ENCODE measurements at places on chromosomes 7 and 10.

DNA sequence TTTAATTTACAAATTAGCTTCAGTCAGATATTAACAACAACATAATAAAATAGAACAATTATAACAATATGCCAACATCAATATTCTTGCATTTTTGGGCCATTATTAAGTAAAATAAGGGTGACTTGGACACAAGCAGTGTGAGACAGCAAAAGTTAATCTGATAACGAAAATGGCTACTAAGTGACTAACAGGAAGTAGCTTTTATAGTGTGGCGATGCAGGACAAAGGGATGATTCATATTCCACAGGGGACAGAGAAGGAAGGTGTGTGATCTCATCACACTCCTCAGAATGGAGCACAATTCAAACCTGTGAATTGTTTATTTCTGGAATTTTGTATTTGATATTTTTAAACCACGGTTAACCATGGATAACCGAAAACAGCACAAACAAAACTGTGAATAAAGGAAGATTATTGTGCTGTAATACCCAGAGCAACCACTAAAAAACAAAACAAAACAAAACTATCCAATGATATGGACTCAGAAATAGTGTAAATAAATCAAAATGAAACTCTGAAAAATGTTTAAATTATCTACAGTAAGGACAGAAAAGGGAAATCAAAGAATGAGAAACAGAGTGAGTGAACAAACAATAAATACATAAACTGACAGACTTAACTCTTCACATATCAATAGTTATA, 66.9 kb upstream of the TFEC start:
- no peak for DNase-seq

DNA sequence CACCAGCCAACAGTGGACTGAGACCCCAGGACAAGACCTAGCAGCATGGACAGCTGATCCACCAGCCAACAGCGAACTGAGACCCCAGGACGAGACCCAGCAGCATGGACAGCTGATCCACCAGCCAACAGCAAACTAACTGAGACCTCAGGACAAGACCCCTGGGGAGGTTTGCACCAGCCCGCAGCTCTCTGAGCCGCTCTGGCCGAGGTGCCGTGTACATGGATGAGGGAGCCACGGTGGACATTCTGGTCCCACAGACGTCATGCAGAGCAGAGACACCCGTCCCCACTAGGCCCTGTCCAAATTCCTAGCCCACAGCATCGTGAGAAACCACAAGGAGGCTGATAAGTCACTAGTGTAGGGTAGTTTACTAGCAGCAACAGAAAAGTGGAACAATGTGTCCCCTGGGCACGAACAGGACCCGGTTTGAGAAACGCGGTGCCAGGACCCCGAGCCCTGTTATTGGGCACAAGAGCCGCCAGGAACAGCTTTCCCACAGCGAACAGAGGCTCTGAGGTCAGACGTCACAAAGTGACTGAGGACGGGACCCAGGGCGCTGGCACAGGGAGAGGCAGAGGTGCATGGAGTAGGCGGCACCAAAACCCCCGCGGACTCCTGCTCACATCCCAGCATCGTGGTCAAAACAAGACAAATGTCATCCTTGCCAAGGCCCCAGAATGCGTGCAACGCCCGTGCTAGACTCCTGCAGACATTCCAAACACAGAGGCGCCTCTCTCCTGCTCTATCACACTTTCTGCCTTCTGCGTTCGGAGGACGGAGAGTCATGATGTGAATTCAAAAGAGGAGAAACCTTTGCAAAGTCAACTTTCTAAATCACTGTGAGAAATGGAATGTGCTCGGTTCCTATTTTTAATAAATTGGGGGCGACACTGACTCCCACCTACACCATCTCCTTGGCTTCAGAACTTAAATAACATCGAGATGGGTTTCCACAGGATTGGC, 8.1 kb downstream of the STK32C start:
- no peak for DNase-seq

- DNase-seq, result no peak
Observed at GRCh38 chr7:26001662-26002244, 150.2 kb upstream of the NFE2L3 start.

- no peak for DNase-seq
Observed at GRCh38 chr10:96610817-96611216, 24.0 kb upstream of the TM9SF3 start.

DNA sequence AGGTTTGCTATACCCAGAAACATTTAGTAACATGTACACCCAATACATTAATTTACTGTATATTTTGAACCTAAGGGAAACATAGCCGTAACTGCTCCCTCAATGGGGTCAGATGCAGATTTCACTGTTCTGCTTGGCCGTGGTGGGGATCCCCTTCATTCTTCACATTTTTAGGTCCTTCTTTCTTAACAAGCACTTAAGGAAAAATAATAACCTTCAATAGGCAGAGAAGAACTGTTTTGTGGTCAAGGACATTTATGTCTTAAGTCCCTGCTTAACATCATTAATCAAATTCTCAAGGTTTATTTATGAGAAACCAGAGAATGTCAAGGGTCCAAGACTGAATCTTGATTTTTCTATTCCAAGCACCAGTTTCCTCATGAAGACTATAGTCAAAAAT, 592.1 kb upstream of the ANKRD30A start:
- DNase-seq, result no peak

- no peak for DNase-seq
Observed at GRCh38 chr10:51471271-51471670, 228.1 kb downstream of the CSTF2T start.

DNA sequence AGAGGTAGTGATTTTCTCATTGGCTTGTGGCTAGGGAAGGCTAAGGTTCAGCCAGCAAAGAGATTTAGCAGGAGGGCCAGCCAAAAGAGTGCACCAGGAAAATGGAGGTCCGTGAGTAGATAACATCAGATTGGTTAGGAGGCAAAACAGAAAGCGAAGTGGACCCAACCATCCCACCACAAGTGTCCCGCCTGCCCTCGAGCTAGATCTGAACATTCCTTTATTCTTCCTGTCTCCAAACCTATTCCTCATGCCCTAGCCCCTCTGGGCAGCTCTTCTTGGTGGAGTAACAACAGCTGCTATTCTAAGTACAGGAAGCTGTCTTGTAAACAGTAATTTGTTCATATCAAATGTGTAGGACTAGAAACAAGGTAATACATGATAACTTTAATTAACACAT, 85.7 kb upstream of the BET1 start:
- no peak for DNase-seq

- DNase-seq, result no peak
Observed at GRCh38 chr7:44320794-44321371, 4.5 kb downstream of the CAMK2B start.

- no peak for DNase-seq
Observed at GRCh38 chr7:64541438-64542359, 21.2 kb downstream of the ZNF680 start.

DNA sequence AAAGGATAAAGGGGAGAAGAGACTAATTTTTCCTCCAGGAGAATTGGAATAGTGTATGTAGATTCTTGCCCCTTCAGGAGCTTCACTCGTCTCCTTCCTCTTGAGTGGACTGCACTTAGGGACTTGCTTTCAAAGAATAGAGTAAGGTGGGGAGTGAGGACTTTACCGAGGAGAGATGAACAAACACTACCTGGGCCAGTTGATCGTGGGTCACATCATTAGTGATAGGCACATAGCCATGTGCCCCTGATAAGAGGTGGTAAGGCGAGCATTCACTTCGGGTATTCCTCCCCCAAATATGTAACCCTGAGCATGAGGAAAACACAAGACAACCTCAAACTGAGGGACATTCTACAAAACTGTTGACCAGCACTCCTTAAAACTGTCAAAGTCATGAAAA, 14.6 kb upstream of the KIFBP start:
- no peak for DNase-seq

GRCh38 chr7:131007439-131008330, 273.7 kb upstream of the KLF14 start:
- DNase-seq, result peak; percentile 43

DNA sequence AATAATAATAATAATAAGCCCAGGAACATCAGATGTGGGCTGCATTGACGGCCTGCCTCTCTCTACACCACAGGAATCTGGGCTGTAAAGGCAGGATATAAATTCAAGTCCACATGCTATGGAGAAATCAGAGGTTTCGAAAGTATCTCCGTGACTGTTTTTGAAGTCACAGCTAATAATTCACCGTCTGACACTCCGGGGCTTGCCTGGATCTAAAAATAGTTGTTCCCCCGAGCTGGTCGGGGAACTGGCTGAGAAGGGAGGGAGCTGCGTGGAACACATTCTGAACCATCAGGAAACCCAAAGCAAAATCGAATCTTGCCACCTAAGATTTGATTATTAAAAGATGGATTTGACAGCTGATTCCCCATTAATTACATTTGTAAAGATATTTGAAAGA, 35.4 kb downstream of the KLF6 start:
- no peak for DNase-seq

GRCh38 chr7:143104759-143105158, 27.1 kb upstream of the PIP start:
- DNase-seq, result no peak
